Cortex of kidney (tissue), 1 donor: ENCODE measurements at places on chromosomes 6 and 20.

DNA sequence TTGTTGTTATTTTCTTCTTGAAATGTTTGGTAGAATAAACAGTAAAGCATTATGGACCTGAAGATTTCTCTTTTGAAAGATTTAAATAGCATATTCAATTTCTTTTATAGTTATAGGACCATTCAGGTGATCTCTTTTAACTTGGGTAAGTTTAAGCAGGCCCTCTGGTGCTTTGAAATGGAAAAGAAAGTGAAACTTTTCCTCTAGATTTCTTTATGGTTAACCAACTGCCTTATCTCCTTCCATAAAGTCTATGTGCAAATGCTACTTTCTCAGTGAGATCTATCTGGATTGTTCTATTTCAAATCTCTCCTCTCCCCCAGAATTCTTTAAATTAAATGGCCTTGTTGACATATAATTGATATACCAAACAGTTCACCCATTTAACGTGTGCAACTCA lies 54.0 kb downstream of the PHACTR2 start:
- DNase-seq = no peak

- no peak for DNase-seq
These were observed 35.7 kb upstream of the ARID1B start for GRCh38 chr6:156741287-156742073.

DNA sequence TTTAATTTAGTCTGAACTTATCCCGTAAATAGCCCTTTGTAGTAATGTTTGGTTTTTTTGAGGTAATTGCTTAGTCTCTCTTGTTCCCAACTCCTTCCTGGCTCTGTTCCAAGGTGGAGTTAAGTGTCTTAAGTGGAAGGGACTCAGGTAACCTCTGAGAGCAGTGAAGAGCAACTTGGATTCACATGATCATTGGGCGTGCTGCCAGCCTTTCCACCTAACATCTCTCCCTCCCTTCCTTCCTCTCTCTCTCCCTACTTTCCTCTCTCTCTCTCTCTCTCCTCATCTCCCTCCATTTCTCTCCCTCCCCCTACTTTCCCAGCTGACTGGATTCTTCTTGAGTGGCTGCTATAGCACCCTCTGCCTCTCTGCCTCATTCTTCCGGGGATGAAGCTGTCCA lies 232.9 kb upstream of the SASH1 start:
- no peak for DNase-seq

DNA sequence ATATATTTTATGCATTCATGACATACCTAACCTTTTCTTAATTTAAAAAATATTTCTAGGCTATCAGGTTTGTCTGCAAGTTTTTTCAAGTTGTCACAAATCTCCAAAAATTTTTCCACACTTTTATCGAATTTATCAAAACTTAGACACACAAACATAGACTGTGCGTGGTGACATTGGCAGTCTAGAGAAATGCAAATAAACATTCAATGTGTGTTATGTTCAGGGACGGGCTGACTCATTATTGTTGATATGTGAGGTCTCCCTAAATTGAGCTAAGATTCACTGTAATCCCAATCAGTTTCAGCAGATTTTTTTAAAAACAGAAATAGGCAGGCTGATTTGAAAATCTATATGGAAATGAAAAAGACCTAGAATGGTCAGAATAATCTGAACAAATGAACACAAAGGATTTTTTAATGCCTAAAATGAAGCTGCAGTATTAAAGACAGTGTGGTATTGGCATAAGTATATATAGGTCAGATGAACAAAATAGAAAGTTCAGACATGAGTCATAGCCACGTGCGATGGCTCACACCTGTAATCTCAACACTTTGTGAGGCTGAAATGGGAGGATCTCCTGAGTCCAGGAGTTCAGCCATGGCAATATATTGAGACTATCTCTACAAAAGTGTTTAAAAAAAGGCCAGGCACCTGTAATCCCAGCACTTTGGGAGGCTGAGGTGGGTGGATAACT lies 19.2 kb downstream of the BLTP3A start:
- no peak for DNase-seq

- no peak for DNase-seq
These were observed 192.0 kb upstream of the PLN start for GRCh38 chr6:118356054-118356453.
